ENCODE measurements at places on chromosomes 6 and 20. TPM values are rescaled to one million over a fixed set of nuclear protein-coding genes. Genes with fewer than 3 reads are reported as not detected.

The OOEP gene
- total RNA-seq, result not detected

The FAM50B gene
- 6.5 TPM for total RNA-seq

The SMIM8 gene
- 4.3 TPM for total RNA-seq

The RSPH3 gene
- 10.0 TPM for total RNA-seq

The TFAP2A gene
- 11.9 TPM for total RNA-seq

The JPH2 gene
- under 0.01 TPM for total RNA-seq

The MAPK14 gene
- 42.2 TPM for total RNA-seq

The BMP2 gene
- 12.6 TPM for total RNA-seq

The APCDD1L gene
- not detected for total RNA-seq

The RIPOR3 gene
- 0.64 TPM for total RNA-seq

The PSMF1 gene
- 20.7 TPM for total RNA-seq

The DAAM2 gene
- total RNA-seq, result 0.24 TPM

The ABCF1 gene
- 25.6 TPM for total RNA-seq

The SLC35F1 gene
- not detected for total RNA-seq
